ENCODE measurements at places on chromosomes 7 and 10.

GRCh38 chr10:34236931-34237330 is 578.2 kb downstream of the PARD3 start:
- DNase-seq = no peak

- no peak for DNase-seq
Observed at GRCh38 chr10:24718031-24718855, 5.4 kb downstream of the ARHGAP21 start.

GRCh38 chr10:77927402-77928246 is 1.1 kb upstream of the DLG5 start:
- no peak for DNase-seq

DNA sequence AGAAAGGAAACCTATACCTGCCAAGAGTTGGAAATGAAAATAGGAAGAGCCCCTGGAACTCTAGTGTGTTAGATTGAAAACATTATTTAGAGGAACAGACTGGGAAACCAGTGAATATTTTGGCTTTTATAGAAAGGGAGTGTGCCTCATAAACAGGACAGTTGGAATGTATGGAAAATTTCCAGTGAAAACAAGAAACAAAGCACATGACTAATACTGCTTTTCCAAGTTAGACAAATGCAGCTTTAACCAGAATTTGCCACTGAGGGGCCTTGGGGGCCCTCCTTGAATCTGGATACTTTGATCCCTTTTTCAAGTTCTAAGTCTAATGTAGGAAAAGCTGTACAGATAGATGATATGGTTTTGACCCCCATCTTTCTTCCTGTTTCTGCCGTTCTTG is 21.2 kb downstream of the ITGB8 start:
- no peak for DNase-seq

Data from activated CD8-positive, alpha-beta memory T cell treated with anti-CD3 and anti-CD28 coated beads for 1 hour (primary cell).